ENCODE measurements at places on chromosomes 3 and 15. TPM values are rescaled to one million over a fixed set of nuclear protein-coding genes. Genes with fewer than 3 reads are reported as not detected.

Gene KAT2B
- total RNA-seq = 7.1 TPM

Gene CISH
- total RNA-seq = 5.3 TPM

Gene HTR3E
- total RNA-seq = not detected

Gene CRYBG3
- 5.2 TPM for total RNA-seq

Gene KNG1
- total RNA-seq = not detected

Gene NDN
- 56.5 TPM for total RNA-seq

Gene CHL1
- total RNA-seq = not detected

Gene RYR3
- under 0.01 TPM for total RNA-seq

Gene STRA6
- 2.0 TPM for total RNA-seq

Gene PRR20G
- not detected for total RNA-seq

Gene TMEM207
- total RNA-seq = not detected

Gene PTH1R
- 16.1 TPM for total RNA-seq

Gene PRICKLE2
- 17.7 TPM for total RNA-seq

Gene NLGN1
- total RNA-seq = 3.5 TPM

Gene HYAL1
- 1.1 TPM for total RNA-seq

Gene PLEKHO2
- total RNA-seq = 12.8 TPM

Gene CILP
- not detected for total RNA-seq

Gene DPH3
- 12.4 TPM for total RNA-seq

Gene KLHL40
- total RNA-seq = not detected

Gene PTX3
- total RNA-seq = 22.1 TPM

Gene SERPINI2
- not detected for total RNA-seq

Gene CHRD
- under 0.01 TPM for total RNA-seq

Gene LNP1
- total RNA-seq = 0.63 TPM

Gene MAP1A
- total RNA-seq = 7.6 TPM

Gene DUOXA2
- total RNA-seq = not detected

Gene ZKSCAN7
- total RNA-seq = 4.9 TPM

Gene AHSG
- not detected for total RNA-seq

Gene CSTA
- total RNA-seq = not detected

Gene GASK1A
- total RNA-seq = 0.33 TPM

Gene SUSD5
- 2.5 TPM for total RNA-seq

Gene CCDC191
- total RNA-seq = 0.49 TPM

Gene FHIT
- 10.4 TPM for total RNA-seq

Gene ANKUB1
- not detected for total RNA-seq

Gene IL12A
- total RNA-seq = 3.6 TPM

Gene CPB1
- total RNA-seq = not detected

Gene SH2D7
- total RNA-seq = not detected

Measured in mesangial cell (primary cell).